ENCODE measurements at places on chromosomes 5 and 9.

GRCh38 chr9:6829536-6829935, 71.8 kb downstream of the KDM4C start:
- no peak for DNase-seq

DNA sequence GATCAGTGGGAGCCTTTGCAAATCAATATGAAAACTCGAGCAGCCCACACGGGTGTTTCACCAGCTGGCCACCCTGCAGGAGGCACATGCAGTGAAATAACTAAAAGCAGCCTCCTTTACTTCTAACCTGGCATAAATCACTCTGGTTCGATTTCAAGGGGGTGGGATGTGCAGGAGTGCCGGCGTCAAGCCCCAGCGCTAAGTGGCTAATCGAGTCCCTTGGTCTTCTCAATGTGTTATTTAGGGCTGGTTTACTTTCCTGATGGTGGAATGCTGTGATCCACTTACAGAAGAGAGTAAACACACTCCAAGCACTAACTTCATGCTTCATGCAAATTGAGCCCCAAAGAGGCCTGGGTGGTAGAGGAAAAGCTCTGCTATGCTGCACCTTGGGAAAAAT, 109.4 kb downstream of the TMEM174 start:
- no peak for DNase-seq

- no peak for DNase-seq
Measured at GRCh38 chr5:140986117-140986521, 19.8 kb downstream of the PCDHAC2 start.

- no peak for DNase-seq
Measured at GRCh38 chr9:5563886-5564285, 53.6 kb downstream of the PDCD1LG2 start.

DNA sequence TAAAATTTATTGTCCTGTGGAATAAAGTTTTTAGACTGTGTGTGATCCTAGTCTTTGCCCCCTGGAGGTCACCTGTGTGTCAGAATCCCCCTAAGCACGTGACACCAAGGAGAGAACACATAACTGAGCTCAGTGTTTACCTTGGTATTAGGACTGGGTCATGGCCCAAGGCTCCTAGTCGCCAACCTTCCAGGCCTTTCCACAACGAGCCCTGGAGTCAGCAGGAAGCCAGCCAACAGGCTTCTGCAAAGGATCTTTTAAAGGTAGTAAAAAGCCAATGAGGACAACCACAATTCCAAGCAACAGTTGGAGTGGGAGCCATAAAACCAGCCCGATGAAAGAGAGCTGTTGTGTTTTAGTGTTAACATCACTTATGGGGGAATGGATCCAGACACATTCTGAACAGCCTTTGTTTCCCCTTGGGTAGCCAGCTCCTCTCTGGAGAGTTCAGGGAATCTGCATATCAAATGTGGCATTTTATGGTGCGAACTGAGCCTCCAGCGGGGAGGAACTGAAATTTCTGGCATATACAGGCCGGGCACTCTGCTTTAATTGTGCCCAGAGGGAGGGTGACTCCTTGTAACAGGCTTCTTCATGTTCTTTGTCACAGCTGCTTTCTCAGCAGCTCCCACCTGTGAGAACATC, 239.9 kb downstream of the FSTL4 start:
- no peak for DNase-seq

- no peak for DNase-seq
Measured at GRCh38 chr5:149147676-149148075, 6.4 kb downstream of the ABLIM3 start.

GRCh38 chr9:17166346-17166745, 31.5 kb downstream of the CNTLN start:
- DNase-seq, result no peak

- no peak for DNase-seq
Measured at GRCh38 chr5:146805081-146805480, 73.5 kb downstream of the PPP2R2B start.

GRCh38 chr9:137306066-137306849, 4.2 kb upstream of the NRARP start:
- no peak for DNase-seq

DNA sequence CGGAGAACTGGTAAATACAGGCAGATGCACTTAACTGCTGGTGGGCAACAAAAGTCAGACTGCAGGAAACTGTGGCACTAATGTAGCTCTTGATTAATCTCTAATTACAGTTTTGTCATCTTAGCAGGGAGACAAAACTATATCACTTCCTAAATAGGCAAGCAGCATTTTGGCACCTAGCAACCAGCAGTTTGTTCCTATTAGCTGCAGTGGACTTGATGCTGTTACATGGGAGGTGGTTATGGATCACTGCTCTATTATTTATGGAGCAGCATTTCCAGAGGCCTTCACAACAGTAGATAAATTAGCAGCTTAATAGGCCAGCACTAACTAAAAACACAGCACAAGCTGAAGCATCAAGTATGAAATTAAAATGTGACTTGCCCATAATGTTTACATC, 518.3 kb upstream of the ITGA1 start:
- no peak for DNase-seq

GRCh38 chr5:163531272-163531671, 25.9 kb downstream of the MAT2B start:
- DNase-seq, result no peak

GRCh38 chr9:91060520-91061343, 259.1 kb downstream of the SYK start:
- DNase-seq, result peak; percentile 94

GRCh38 chr5:150441813-150442698, 7.5 kb downstream of the RPS14 start:
- no peak for DNase-seq

DNA sequence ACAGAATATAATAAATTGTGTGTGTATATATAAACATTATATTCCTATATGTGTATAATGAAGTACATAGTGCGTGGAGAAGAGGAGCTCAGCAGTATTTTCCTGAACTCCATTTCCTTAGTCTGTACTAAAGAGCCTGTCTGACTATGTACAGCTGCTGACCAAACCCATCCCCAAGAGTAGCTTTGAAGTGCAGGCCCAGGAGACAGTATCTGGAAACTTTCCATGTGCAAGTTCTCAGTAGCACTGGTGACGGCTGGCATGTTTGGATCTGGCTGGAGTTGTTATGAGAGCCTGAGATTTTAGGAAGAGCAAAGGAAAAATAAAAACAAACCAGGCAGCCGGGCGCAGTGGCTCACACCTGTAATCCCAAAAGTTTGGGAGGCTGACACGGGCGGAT, 244.2 kb downstream of the RFK start:
- DNase-seq, result no peak

DNA sequence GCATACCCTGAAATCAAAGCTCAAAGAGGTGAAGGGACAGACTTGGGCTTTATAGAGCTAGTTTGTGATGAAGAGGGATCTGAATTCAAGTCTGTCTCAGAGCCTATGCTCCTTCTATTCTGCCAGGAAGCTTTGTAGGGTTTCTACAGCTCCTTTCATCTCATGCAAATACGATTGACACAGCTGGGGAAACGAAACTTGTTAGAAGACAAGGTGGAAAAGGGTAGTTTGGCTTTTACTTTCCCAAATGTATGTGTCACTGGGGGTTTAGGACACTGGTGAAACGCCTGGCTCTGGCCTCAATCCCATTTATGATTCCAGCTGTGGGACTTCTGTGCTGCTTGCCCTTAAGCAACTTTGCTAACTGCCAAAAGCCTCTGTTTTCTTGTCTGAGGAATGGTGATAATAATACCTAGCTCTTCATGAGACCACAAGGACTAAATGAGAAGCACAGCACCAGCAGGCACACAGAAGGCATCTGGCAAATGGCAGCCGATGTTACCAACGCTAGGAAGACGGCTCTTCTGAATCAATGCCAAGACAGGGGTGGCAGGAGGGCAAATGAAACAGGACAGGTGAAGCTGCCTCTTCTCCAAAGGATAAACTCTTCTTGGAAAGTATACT, 70.3 kb upstream of the EQTN start:
- no peak for DNase-seq

GRCh38 chr5:2038321-2039179, 155.8 kb upstream of the IRX4 start:
- DNase-seq, result no peak

- DNase-seq, result no peak
Measured at GRCh38 chr5:35939639-35940038, 1.2 kb upstream of the CAPSL start.
